ENCODE measurements at places on chromosomes 12 and 14.

GRCh38 chr12:114658002-114658441, 26.0 kb downstream of the TBX3 start:
- no peak for DNase-seq

DNA sequence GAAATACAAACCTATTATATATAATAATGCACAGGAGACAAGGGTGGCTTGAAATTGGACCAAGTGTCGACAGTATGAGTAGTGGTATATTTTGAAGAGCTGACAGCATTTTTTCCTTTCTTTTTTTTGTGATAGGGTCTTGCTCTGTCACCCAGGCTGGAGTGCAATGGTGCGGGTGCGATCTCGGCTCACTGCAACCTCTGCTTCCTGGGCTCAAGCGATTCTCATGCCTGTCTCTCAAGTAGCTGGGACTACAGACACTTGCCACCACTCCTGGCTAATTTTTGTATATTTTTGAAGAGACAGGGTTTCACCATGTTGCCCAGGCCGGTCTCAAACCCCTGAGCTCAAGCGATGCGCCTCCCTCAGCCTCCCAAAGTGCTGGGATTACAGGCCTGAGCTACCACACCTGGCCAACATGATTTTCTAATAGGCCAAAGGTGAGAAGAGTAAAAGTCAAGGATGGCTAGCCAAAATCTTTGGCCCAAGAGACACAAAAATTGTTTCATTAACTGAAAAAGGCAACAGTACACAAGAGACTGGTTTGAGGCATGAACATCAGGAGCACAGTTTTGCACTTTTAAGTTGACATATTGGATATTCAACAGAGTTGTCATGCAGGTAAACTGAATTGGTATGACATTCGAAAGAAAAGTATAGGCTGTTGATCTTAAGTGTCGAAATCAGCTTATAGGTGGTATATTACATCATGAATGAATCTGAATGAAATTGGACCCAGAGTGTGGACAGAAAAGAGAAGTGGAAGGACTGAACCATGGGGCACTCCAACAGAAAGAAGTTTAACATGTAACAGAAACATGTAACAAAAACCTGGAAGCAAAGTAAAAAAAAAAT, 12.5 kb downstream of the HNRNPC start:
- no peak for DNase-seq

DNA sequence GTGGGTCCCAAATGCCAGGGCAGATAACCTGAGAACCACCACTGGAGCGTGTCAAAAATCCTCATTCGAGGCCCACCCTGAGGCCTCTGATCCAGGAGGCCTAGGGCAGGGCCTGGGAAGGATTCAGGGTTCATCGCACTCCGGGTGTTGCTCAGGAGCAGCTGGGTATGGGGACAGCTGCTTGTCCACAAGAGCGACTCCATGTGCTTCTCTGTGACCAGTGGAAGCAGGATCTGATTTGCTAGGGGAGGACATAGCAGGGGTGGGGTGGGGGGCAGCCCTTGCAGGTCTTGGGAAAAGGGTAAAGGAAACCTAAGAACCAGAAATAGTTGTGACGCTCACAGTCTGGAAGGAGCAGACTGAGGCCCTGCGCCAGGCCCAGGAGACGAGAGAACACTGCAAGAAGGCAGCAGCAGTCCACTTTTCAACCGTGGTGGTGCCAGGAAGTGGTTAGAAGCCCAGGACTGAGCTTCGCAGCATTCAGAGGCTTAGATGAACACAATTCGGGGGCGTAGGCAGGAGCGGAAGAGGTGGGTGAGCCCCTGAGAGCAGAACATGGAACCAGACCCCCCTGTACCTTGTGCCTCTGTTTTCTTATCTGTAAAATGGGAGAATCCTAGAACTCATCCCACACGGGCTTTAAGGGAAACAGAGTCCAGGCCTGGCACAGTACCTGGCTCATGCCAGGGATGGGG, 33.7 kb downstream of the ITPK1 start:
- no peak for DNase-seq

DNA sequence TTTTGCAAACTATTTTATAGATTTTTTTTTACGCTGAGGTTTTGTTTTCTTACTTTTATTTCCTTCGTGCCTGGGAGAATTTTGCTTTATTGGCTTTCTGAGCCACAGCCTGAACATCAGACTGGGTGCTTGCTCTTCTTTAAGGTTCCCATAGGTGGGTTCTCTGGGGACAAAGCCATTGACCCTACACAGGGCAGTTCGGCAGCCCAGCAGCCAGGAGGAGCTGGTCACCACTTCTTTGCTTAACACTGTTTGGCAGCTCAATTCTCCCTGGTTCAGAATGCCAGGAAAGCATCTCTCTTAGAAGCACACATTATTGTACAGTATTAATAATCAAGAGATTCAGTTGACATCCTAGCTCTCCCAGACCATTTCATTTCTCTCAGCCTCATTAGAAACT, 140.8 kb upstream of the NEDD1 start:
- DNase-seq, result no peak

DNA sequence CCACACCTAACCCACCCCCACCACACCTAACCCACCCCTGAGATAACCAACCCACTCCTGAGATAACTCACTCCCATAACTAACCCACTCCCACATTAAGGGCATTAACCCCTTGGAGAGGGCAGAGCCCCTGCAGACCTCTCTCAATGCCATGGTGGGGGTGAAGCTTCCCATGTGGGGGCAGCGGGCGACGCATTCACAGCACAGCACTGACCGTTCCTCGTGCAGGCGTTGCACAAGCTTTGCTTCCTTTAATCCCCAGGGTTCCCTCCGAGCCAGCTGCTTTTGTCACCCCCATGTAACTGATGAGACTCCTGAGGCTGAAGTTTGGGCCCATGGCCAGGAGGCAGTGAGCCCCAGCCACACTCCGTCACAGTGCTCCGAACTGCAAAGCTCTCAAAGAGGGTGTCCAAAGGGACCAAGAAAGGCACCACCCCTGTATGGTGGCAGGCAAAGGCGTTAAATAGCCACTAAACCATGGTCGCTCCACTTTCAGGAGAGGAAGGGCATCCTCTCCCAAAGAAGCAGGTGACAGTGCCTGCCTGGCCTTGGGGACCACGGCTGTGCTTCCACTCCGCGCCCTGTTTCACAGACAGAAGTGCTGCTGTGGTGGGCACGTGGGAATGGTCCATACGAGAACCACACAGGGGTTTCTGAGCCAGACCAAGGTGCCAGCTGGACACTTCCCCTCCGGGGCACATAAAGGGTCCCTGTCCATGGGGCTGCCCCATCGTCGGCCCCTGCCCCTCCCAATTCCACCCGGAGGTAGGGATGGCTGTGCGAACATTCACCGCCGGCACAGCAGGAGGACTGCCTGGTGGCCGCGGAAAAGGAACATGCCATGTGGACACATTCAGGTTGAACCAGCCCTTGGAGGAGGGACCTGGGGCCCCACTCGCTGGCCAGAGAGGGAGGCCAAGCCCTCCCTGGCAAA, 28.3 kb downstream of the GALNT9 start:
- DNase-seq, result no peak

DNA sequence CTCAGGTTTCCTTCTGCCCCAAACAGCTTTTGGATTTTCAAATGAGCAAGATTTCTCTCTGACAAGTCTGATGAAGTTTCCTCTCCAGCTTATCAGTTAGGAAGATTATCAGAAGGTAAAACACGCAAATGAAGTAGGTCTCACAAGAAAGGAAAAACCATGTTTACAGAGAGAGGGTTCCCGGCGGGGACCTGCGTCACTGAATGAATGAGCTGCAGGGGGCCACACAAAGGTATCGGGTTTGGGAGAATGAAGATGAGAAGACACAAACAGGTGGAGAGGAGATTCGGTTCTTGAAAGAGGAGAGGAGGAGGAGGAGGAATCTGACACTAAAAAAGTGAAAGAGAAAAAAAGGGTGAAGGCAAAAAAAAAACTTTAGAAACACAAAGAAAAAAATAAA, 208.6 kb downstream of the CALM1 start:
- DNase-seq, result no peak

- DNase-seq, result peak; percentile 5
These were observed 313.7 kb upstream of the DCN start for GRCh38 chr12:91496337-91496736.

DNA sequence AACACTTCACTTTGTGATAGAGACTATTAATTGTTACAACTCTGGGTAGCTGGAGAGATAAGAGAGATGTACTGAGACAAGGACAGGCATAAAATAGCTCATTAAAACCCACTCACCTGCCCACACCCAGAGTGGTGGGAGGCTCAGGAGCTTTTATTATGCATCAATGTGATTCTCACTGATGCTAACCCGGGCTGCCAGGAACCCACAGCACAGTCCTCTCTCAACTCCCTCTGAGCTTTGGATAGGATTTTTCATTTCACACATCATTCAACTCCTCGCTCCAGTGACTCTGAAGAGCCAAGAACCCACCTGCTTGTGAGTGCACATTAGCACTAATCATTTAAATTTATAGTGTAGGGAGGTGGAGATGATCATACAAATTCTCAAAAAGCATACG, 827.9 kb downstream of the FLRT2 start:
- no peak for DNase-seq

GRCh38 chr14:91354979-91355685, 62.5 kb downstream of the CCDC88C start:
- no peak for DNase-seq

- no peak for DNase-seq
These were observed 85.6 kb downstream of the CMKLR1 start for GRCh38 chr12:108253540-108253939.

- no peak for DNase-seq
These were observed 453 bp upstream of the SLC4A8 start for GRCh38 chr12:51424094-51424661.

- no peak for DNase-seq
These were observed 16.7 kb downstream of the PIWIL1 start for GRCh38 chr12:130354407-130354806.

DNA sequence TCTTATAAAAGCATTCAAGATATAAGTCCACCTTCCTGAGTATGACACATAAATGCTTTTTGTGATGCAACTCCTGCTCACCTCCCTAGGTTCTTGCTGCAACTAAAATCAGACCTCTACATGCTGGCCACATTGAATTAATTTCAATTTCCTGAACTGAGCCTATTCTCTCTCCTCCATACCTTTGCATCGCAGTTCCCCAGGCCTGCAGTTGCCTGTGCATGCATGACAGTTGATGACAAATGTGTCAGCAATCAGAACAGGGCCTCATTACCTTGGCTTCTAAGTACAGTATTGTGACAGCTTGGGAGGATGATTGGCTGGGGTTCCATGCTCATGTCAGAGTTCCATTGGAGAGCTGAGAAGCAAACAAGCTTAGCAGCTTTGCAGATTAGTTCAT, 3.9 kb upstream of the TM7SF3 start:
- DNase-seq, result no peak

DNA sequence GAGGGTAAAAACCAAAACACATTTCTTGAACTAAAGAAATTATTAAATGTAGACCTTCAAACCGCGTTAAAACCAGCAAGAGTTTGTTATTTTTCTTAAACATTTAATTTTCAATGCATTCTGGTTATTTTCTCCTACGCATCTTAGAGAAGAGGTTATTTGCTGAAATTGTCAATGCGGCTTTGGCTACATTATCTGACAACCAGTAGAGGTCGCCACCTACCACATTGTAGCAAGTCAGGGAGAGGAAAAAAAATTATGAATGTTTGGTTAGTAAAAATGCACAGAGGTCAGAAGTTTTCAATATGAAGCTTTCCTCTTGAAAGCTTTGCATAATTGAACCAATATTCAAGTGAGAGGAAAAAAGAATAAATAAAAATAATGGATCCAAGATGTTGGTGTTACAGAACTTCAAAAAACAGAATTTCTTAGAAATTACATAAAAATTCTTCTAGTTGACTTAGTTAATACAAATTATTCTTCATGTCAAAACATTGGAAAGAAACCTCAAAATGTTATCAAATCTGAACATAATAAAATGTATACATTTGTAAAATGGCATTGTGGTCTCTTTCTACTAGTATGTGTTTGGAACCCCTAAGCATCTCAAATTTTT, 159.4 kb upstream of the TMTC2 start:
- peak; percentile 36 for DNase-seq

GRCh38 chr14:29851397-29851796, 76.2 kb downstream of the PRKD1 start:
- no peak for DNase-seq

All from large intestine (tissue), 12 donors.